ENCODE measurements at places on chromosomes 1 and 21.

- peak; percentile 61 for DNase-seq
Observed at GRCh38 chr1:84478876-84479868, at the start of gene RPF1. RPF1 (plus strand) TSS chr1:84479266; CDS start chr1:84479282, 16 bp downstream.

DNA sequence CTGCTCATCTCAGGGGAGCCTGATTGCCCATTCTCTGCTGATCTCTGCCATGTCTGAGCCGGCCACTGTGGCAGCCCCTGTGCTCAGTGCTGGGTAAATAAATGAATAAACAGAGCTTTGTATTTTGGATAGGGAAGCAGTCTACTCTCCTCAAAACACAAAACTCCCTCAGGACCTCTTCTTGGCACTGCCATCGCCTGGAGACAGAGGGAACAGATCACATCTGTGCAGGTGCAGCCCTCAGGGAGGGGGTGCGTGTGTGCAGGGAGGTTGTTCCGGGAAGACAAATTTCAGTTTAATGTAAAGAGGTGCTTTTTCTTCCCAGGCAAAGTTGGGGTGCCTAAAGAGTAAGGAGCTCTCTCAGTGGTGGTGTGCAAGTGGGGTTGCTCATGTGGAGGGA, 7.7 kb upstream of the FAM167B start:
- peak; percentile 38 for DNase-seq

DNA sequence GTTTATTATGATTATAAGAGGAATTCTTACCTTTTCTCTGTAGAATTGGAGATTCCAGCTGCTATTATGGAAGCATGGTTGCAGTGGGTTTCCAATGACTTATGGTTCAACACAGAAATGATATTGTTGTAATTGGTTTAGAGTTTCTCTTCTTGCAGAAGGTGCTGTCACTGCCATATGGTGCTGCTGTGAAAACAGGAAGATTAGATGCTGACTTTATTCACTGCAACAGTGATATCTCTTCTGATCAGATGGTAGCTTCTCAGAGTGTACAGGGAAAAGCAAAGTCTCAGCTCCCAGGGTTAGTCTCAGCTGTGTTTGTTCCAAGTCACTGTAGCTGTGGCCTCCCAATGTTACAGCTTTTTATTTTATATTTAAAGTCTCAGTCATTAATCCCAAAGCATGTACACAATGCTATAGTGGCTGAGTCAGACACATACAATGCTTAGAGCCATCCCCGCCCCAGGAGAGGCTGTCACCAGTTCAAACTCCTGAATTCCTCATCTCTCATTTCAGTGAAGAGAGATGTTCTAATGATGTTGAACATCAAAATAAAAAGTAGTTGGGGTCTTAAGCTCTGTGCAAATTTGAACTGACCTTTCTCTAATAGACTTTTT, 42.7 kb upstream of the RGS2 start:
- no peak for DNase-seq

DNA sequence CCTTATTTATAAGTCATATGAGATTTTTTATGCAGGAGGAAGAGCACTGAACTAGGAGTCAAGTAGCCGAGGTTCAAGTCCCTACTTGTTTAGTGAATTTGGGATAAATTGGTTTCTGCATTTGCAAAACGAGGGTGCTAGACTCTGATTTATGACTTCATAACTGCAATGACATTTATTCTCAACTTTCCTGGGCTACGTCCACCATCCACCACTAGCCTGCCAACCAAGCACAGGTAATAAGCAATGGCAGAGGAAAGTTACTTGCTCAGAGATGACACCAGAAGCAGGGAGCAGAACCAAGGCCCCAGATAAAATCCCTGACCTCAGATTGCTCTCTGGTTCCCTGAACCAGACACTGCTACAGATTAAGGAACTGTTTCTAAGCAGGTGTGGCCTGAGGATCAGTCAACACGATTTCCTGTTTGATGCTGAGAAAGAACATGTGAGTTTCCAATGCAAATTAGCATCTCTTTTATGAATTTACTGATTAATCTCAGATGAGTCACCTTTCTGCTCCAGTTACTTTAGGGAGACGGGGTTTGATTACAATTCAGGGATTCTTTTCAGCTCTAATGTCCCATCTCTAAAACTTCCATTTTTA, 52.7 kb downstream of the PLPP3 start:
- DNase-seq, result no peak

DNA sequence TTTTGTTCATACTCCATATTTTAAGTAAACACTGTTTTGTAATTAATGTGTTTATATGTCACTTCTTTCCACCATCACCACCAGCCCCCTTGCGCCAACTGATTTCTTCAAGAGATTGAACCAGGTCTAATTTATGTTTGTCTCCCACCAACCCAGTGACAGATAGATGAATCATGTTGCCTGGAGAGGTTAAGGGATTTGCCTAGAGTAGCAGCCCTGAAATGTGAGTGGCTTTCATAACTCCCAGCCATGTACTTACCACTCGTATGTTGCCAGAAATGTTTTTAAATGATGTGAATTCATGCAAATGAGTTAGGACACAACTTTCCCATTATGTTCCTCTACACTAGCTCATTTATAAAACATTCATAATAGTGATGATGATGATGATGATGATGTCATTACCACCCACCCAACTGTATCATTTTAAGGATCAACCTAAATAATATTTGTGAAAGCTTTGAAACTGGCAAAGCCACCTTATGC, 86.9 kb downstream of the LRRC8D start:
- no peak for DNase-seq

DNA sequence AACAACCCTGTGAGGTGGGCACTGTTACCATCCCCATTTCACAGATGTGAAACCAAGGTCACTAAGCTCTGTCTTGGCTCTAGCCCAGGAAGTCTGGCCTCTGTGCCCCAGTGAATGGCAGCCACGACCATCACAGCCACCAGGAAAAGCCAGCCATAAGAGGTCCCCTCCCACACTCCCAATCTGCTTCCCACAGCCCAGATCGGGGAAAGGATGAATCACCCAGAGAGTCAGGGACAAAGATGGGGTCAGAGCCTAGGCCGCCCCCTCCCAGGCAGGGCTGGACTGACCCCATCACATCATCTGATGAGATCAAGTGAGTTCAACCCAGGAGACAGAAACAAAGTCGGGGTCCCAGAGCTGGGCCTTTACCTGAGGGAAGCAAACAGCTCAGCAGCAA, 22.9 kb upstream of the COL16A1 start:
- DNase-seq, result no peak

- DNase-seq, result no peak
Observed at GRCh38 chr1:40659649-40659947, 5.9 kb downstream of the RIMS3 start.

GRCh38 chr1:246283771-246284410, 223.2 kb downstream of the SMYD3 start:
- DNase-seq, result no peak

GRCh38 chr1:75503221-75503974, 107.5 kb downstream of the SLC44A5 start:
- DNase-seq, result no peak

GRCh38 chr1:110212169-110213142, 2.3 kb downstream of the KCNC4 start:
- no peak for DNase-seq

Data from COR-L47 (cell line).